ENCODE measurements at places on chromosomes 11 and 22.

DNA sequence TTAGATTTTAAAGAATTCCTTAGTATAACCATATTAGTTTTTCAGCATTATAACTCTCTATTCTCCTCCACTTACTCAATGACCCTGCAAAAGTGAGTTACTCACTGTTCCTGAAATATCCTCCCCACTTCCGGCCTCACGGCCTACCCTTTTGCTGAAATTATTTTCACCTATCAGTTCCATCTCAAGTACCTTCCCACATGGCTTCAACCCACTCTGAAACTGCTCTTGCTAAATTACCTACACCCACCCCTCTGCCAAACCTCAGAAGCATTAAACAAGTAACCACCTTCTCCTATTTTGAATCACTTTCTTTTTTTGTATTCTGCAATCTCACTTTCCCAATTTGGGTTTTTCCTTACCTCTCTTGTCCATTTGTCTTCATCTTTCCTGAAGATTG is 37.7 kb downstream of the OR5P2 start:
- DNase-seq: no peak

DNA sequence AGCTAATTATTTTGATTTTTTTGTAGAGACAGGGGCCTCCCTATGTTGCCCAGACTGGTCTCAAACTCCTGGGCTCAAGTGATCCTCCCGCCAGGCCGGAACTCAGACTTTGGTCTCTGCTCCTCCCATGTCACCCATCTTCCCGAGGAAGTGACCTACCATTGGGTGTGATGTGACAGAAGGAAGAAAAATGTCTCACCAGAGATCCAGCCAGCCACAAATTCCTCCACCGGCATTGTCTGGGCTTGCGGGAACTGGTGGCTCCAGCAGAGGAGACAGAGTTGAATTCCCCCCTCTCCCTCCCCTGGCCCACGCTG is 772 bp downstream of the SLC25A45 start:
- peak; percentile 55 for DNase-seq

GRCh38 chr22:49590381-49590780 is 237.3 kb downstream of the BRD1 start:
- DNase-seq: no peak

DNA sequence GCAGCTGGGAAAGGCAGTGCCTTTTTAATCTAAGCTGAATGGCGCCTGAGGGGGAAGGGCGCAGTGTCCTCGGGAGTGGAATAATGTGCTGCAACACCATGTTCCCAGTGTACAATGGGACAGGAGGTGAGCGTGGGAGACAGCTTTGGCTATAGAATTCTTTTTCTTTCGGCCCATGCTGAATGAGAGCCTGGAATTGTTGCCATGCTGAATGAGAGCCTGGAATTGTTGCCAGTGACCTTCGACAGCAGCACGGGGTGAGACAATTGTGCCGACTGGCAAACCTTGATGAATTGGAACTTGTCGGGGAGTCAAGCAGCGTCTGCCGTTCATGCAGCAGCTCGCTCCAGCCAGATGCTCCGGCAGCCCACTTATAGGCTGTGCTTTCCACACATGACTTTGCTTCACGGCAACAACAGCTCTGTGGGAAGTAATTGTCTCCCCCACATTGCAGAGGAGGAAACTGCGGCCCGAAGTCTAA is 141.4 kb upstream of the E2F8 start:
- DNase-seq: no peak

GRCh38 chr11:1730059-1730629 is 20.3 kb downstream of the IFITM10 start:
- no peak for DNase-seq

- no peak for DNase-seq
Observed at GRCh38 chr11:124753205-124753604, 1.1 kb upstream of the VSIG2 start.

- DNase-seq: no peak
Observed at GRCh38 chr11:64814712-64815187, 4.4 kb upstream of the MEN1 start.

GRCh38 chr11:110249066-110249465 is 47.3 kb downstream of the RDX start:
- DNase-seq: no peak

- DNase-seq: no peak
Observed at GRCh38 chr11:64772303-64773018, 5.9 kb downstream of the SF1 start.

DNA sequence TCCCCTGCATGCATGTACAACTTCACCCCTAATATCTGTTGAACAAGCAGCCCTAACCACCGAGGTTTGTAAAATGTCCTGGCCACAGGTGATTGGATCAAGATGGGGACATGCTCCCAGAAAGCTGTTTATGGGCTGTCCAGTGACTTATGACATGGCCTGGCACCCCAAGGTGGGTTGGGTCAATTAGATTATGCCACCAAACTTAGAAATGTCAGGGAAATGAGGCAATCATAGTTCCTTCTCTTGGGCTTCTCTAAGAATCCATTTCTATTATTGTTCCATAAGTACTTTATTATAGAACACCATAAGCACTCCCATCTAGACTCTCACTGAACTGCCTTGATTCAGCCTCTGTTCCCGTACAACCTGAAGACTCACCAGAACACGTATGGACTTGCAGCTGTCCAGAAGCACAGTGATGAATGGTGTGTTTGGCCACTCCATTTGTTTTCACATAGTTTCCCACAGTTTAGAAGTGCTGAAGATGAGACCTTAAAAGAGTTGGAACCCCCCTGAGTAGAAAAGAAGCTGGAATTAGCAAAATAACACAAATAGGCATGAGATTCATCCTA is 45.5 kb upstream of the OLFML1 start:
- DNase-seq: no peak

DNA sequence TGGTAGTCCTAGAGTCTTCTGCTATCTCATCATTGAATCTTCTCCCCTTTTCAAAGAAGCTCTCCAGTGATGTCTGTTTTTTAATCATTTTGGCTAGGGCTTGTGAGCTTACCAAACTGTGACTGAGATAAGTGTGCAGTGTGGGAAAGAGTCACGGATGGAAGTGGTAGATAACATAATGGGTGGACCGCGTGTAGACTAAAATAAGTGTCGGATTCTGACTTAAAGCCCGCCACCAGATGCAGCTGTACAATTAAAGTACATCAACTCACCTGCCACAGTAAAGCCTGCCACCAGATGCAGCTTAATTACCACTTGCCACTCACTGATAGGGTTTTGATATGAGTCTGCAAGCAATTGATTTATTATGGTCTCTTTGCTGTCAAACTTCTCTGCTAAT is 581.5 kb downstream of the LRRC4C start:
- no peak for DNase-seq

DNA sequence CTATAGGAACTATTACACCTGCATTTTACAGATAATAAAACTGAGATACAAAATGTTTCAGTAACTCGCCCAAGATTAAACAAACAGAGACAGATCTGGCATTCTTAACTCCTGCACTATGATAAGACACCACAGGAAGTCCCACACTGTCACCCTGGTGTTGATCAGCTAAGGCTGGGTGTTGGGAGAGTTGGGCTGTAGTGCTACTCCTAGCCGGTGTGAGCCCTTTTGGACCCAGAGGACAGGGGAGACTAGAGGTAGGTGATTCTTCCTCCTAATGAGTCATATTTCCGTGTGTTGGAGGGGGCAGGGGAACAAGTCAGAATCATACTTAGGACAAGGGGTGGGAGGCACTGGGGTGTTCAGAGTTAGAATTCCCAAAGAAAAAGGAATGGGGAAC is 353.2 kb upstream of the TENM4 start:
- DNase-seq: no peak

GRCh38 chr11:129326921-129327320 is 48.7 kb upstream of the BARX2 start:
- no peak for DNase-seq

- no peak for DNase-seq
Observed at GRCh38 chr11:6319001-6319703, 1.1 kb downstream of the CAVIN3 start.

DNA sequence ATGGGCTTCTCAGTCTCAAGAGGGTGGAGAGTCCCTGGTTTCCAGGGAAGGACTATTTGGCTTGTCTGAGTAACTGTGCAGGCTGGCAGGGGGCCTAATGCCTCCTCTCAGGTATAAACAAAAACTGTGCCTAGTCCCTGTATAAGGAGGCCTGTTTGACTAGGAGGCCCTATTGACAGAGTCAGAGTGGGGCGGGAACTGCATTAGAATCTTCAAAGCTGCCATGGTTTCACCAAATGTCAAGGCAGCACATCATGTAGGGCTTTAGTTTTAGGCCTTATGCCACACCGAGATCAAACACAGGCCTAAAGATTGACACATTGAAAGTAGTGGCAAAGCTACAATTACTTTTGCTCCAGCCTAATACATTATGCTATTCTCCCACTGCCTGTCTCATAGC is 611.5 kb upstream of the B3GAT1 start:
- no peak for DNase-seq

- no peak for DNase-seq
Observed at GRCh38 chr11:61020551-61021235, 49.2 kb downstream of the CD6 start.

GRCh38 chr22:29617922-29618629 is 14.6 kb downstream of the NF2 start:
- DNase-seq: no peak

Data from SHP77 treated with DMSO at 0.1 percent for 48 hours (cell line).